ENCODE measurements at places on chromosomes 1 and 21.

- no peak for DNase-seq
These were observed 139.8 kb downstream of the NCAM2 start for GRCh38 chr21:21137986-21138385.

DNA sequence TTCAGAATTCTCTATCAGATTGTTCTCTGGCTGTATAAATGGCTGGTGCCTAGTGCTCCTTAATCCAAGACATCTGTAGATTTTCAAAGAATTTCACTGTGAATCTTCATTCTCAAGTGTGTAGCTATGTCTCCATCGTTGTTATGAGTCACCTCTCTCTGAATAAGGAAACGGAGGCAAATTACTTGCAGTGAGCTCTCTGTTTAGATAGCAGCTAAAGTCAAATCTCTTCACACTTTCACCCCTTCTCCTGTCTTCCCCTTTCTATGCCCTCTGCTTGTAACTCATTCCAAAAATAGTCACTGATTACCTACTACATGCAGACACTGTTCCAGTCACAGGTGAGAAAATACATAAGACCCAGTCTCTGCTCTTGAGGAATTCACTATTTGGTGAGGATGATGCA, 39.7 kb downstream of the CHML start:
- DNase-seq = no peak

GRCh38 chr1:194807530-194808220, 1621.3 kb upstream of the B3GALT2 start:
- DNase-seq = no peak

DNA sequence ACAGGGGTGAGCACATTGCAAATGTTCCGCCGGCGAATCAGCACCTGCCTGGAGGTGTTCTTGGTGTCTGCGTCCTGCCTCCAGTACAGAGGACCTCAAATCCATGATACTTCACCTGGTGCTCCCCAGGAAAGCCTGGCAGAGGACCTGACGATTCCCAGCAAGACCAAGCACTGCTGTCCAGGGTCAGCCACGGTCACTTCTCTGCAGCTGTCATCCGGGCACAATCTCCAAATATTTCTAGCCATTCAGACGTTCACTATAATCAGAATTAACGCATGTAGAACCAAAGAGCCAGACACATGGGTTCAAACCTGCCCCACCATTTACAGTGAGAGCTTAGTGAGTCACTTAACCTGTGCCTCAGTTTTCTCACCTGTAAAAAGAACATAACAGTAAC, 74.5 kb downstream of the CLIC6 start:
- DNase-seq = no peak

DNA sequence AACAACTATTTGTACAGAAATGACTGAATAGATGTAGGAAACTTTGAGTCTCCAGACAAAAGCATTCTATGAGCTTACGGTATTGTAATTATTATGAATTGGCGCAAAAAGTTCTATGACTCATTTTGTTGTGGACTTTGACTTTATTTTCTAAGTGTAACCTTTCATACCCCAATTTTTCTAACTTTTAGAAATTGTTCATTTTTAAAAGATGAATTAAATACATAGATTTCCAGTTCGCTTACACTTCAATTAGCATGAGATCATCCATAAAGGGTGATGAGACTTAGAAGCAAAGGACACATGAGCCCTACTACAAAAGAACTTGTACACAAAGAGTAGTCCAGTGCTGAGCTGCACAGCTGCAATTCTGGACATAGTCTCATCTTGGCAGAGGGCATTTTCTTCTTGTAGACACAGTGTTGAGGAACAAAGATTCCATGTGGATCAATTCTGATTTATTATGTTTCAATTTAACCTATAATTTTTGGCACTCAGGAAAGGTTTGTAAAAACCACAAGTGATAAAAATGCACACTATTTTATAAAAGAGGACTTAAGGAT, 431.1 kb downstream of the LRRIQ3 start:
- DNase-seq = no peak

DNA sequence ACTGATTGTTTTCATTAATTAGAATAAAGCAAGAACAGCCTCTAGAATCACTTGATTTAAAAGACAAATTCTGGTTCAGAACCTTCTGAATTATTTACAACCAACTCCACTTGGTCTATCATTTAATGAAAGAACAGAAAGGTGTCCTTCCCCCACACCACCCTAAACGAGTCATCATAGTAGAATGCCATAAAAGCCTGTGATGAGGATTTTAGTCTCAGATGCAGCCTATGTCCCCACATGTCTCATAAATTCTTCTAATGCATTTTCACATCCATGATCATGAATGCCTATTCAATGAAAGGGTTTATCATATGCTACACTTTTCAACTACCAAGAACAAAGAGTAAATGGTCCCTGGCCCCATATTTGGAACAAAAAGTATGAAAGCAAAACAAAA, 508.1 kb downstream of the DPYD start:
- no peak for DNase-seq

DNA sequence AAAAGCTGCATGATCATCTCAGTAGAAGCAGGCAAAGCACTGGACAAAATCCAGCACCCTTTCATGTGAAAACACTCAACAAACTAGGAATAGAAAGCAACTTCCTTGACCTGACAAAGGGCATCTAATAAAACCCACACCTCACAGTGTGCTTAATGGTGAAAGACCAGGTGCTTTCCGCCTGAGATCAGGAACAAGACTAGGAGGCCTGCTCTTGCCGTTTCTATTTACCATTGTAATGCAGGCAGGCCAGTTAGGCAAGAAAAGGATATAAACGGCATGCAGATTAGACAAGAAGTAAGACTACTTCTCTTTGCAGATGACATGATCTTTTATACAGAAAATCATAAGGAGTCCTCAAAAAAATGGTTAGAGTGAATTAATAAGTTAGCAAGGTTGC, 37.2 kb downstream of the SLC37A1 start:
- DNase-seq = no peak

DNA sequence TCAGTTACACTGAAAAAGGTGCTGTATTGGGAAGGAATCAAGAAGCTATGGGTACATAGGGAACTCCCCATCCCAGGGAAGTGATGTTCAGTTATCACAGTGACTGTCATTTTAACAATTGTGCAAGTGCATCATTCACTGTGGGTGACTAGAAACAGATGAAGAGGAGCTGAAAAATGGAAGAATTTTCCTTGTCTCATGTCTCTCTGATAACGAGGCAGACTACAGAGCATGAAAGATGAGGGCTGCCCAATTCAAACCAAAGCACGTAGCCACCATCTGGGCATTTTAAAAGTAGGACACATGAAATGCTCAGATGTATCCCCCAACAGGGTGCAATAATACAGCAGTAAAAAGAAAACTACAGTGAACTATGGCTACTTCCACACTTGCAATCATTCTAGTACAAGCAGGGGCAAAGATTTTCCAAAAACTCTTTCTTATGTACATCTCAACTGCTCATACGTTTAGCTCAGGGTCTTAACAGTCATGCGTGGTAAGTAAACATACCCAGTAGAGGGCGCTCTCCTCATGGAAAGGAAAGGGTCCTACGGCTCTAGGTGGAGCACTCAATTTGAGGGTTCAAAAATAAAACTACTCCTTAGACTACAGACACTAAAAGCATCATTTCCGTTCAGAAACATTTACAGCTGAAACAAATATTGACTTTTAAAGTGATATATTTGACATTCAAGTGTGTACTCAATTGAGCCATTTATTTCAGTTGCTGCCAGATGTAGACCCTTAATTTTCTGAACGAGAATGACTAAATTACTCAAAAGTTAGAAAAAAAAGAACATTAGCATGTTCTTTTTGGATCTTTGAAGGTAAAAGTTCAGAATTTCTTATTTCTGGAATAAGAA, 143.2 kb downstream of the KCTD3 start:
- no peak for DNase-seq

GRCh38 chr1:46747683-46748288, 28.9 kb upstream of the EFCAB14 start:
- DNase-seq = no peak

- DNase-seq = no peak
These were observed 197.3 kb downstream of the ZBTB18 start for GRCh38 chr1:244248426-244248825.

DNA sequence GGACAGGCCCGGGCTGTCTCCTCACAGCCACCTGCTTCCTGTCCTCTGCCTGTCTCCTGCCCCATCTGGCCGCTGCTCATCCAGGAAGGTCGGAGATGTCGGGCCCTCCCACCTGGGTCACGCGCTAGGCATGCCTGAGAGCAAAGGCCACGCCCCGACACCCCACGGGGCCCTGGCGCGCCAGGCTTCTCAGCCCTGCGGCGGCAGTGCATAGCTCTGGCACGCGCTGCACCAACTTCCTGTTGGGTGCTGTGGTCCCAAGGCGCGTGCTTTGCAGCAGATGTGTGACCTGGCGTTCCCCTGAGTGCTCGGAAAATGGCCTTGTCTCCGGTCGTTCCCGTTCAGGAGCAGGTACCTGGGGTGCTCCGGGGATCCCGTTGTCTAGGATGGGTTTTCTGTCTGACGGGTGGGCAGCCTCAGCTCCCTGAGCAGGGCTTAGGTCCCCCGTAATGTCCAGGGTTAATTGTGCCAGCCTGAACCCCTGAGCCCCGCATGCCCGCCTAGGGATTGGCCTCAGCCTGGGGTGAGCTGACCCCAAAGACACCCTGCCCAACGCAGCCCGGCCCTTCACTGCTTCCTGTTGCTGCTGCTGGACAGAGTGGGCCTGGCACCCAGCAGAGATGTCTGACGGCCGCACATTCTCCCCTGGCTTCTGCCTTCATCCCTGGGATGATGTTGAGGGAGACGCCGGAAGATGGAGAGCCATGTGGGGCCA, 19.4 kb upstream of the KCNAB2 start:
- DNase-seq = peak; percentile 94

- DNase-seq = no peak
These were observed 40.7 kb downstream of the ZNF281 start for GRCh38 chr1:200369131-200369530.

DNA sequence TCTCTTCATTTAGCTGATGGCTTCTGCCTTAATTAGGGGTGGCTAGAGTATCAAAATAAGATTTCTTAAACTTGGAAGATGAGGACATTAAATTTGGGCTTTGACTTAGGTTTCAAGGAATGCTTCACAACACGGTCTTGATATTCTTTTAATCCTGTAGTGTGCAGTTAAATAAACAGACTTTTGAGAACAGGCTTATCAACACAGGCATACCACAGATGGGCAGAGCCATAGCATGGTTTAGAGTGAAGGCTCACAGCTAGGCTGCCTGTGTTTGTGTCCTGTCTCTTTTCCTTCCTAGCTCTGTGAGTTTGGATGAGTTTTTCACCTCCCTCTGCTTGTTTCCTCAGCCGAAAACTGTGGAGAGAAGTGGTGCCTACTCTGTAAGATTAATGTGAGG, 102.3 kb upstream of the IPO9 start:
- DNase-seq = no peak

DNA sequence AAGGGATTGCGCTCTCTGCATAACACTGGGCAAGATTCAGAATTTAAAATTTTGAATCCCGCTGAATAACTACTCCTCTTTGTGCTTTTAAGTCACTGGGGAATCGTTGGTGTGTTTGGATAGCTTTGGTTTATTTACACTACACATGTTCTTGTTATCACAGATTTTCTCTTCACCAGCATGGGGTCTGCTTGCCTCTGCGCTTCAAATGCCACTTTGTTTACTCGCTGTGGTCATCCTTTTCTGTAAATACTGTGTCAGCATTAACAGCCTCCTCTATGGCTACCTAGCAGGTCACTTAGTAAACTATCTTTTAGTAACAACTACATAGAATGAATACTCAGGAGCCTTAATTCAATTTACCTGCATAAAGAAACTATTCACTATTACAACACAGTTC, 14.4 kb upstream of the KCNH1 start:
- no peak for DNase-seq

- DNase-seq = no peak
These were observed 66.7 kb upstream of the ABCD3 start for GRCh38 chr1:94351481-94351880.

- DNase-seq = no peak
These were observed 391.6 kb upstream of the VAMP3 start for GRCh38 chr1:7379441-7379971.

DNA sequence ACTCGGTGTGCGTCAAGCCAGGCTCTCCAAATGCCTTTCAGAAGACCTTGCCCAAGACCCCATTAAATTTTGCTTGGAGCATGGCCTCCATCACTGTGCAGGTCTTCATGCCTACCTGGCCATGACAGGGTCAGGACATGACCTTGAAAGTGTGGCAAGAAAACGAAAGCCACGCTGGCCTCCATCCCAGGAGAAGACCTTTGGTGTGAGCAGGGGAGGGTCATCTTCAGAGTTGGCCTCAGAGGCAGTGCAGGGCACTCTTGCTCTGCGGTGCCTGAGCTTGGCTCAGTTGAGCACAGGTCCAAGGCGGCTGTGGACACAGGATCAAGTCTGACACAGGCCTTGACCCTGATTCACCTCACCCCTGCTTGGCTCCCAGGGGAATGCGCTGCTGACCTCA, 181.4 kb upstream of the TMEM51 start:
- no peak for DNase-seq

DNA sequence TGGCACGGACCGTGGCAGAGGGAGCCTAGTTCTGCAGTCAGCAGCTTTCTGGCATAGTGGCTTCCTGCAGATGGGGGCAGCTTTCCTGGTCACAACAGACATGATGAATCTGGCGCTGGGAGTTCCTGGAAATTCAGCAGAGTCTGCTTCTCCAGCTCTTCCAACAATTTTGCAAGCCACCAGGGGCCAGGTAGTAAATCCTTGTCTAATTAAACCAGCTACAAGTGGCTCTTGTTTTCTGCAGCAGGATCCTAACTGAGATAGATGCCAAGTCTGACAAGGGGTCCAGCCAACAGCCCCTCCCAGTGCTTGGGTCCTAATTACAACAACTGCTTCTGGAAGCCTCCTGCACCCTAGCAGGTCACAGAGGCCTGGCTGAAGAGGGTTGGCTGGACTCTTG, 35.8 kb downstream of the TRIM62 start:
- DNase-seq = no peak

GRCh38 chr1:231072041-231072440, 32.0 kb upstream of the FAM89A start:
- DNase-seq = no peak

DNA sequence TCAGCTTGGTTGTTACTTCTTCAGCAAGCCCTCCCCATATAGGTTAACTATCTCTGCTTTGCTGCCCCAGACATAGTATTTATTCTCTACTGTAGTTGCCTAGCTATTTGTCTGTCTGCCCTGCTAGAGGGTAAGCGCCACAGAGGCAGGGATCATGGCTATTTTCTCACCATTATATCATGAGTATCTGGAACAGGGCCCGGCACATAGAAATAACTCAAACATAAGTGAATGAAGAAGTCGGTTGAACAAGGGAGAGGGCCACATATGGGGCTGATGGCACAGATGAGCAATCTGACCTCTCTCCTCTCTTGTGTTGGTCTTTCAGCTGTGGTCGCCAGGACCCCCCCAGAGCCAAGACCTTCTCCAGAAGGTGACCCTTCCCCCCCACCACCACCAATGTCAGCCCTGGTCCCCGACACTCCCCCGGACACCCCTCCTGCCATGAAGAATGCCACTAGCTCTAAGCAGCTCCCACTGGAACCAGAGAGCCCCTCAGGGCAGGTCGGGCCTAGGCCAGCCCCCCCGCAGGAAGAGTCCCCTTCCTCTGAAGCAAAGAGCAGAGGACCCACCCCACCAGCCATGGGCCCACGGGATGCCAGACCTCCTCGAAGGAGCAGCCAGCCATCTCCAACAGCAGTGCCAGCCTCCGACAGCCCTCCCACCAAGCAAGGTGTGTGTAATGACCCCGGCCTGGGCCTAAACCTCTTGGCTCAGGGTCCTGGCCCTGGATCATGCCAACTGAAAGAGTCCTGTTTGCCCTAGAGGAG, 14.9 kb downstream of the MAP7D1 start:
- DNase-seq = no peak

All from activated naive CD4-positive, alpha-beta T cell treated with Interleukin-2 at 50 U/mL for 16 hours (primary cell).